Cardiac ventricle fibroblast (primary cell): ENCODE measurements at places on chromosomes 3 and 15. TPM values are rescaled to one million over a fixed set of nuclear protein-coding genes. Genes with fewer than 3 reads are reported as not detected.

DNAH12 gene
- 0.06 and 0.20 TPM in 2 replicates for total RNA-seq

SPCS1 gene
- 184 and 227 TPM in 2 replicates for total RNA-seq

ZNF774 gene
- total RNA-seq: 0.19 and 0.34 TPM in 2 replicates

STRA6 gene
- 0.44 TPM in 1 of 2 replicates, not detected in the other for total RNA-seq

SMAD6 gene
- 31.4 and 43.7 TPM in 2 replicates for total RNA-seq

ALDH1A3 gene
- 59.3 and 74.9 TPM in 2 replicates for total RNA-seq

SEMA3G gene
- total RNA-seq: 0.06 and 0.10 TPM in 2 replicates

GABRR3 gene
- not detected in 2 replicates for total RNA-seq

GABRA5 gene
- not detected in 2 replicates for total RNA-seq

CIAO2A gene
- total RNA-seq: 50.0 and 57.8 TPM in 2 replicates

POPDC2 gene
- 3.8 TPM in 1 of 2 replicates, not detected in the other for total RNA-seq

ALG1L2 gene
- total RNA-seq: 0.54 TPM in 1 of 2 replicates, not detected in the other

RBMS3 gene
- total RNA-seq: 36.0 and 42.0 TPM in 2 replicates

FBXW12 gene
- total RNA-seq: not detected in 2 replicates

AMOTL2 gene
- total RNA-seq: 69.4 and 87.1 TPM in 2 replicates

KIF7 gene
- total RNA-seq: 27.4 and 28.3 TPM in 2 replicates

CCR8 gene
- total RNA-seq: not detected in 2 replicates

CPA3 gene
- total RNA-seq: not detected in 2 replicates

GOLGA8Q gene
- 0.06 and 0.78 TPM in 2 replicates for total RNA-seq
